A549 treated with CORT108297 at 1 μM for 4 hours (cell line): ENCODE measurements at places on chromosomes 1 and 21. TPM values are rescaled to one million over a fixed set of nuclear protein-coding genes. Genes with fewer than 3 reads are reported as not detected.

CDK18 gene
- 0.55 to 1.5 TPM (median 0.89 TPM) in 5 replicates for total RNA-seq

CLDN19 gene
- not detected in 5 replicates for total RNA-seq

SELE gene
- total RNA-seq: 0.02 TPM in 1 of 5 replicates, not detected in the others

UBL4B gene
- total RNA-seq: not detected in 5 replicates

GABRD gene
- total RNA-seq: 0.16 to 0.77 TPM (median 0.60 TPM) in 5 replicates

PTPRF gene
- total RNA-seq: 80.8 to 120 TPM (median 98.1 TPM) in 5 replicates

PITHD1 gene
- 33.9 to 45.1 TPM (median 35.7 TPM) in 5 replicates for total RNA-seq

LIN28A gene
- 0.03 TPM in 1 of 5 replicates, not detected in the others for total RNA-seq

LPAR3 gene
- total RNA-seq: 0.22 to 0.62 TPM (median 0.26 TPM) in 5 replicates

SYT14 gene
- total RNA-seq: 0.02 to 0.06 TPM (median 0.06 TPM) in 5 replicates

NCF2 gene
- total RNA-seq: 1.3 to 3.9 TPM (median 2.0 TPM) in 5 replicates

NAV1 gene
- total RNA-seq: 6.5 to 13.9 TPM (median 10.0 TPM) in 5 replicates

SASS6 gene
- total RNA-seq: 3.5 to 4.9 TPM (median 4.5 TPM) in 5 replicates
